Hair follicular keratinocyte (primary cell): ENCODE measurements at places on chromosomes 2 and 18. TPM values are rescaled to one million over a fixed set of nuclear protein-coding genes. Genes with fewer than 3 reads are reported as not detected.

Gene DUSP11
- total RNA-seq: 42.6 and 50.2 TPM in 2 replicates

Gene GTF2A1L
- total RNA-seq: 0.31 TPM in 1 of 2 replicates, not detected in the other

Gene CEBPZOS
- total RNA-seq: 17.2 and 17.3 TPM in 2 replicates

Gene SRD5A2
- not detected in 2 replicates for total RNA-seq

Gene UGT1A8
- not detected in 2 replicates for total RNA-seq

Gene SMAD2
- total RNA-seq: 64.9 and 67.3 TPM in 2 replicates
